ENCODE measurements at places on chromosomes 16 and 17.

GRCh38 chr16:81632392-81633146 lies 146.5 kb upstream of the PLCG2 start:
- DNase-seq, result peak; percentile 68

DNA sequence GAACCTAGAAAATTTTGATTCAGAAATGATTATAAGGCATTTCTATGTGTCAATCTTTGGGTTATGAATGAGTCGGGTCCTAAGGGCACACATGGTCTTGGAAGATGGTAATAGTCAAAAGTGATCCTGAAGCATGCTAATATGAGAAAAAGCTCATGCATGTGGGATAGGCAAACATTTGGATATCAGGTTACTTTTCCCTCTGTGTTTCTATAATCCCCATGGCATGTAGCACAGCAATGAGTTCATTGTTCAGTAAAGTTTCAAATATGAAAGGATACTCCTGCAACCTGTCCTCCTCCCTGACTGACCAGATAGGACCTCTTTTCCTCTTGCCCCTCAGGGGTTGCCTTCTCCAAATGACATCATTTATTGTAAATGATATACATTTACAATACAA lies 249.9 kb upstream of the MON1B start:
- no peak for DNase-seq

DNA sequence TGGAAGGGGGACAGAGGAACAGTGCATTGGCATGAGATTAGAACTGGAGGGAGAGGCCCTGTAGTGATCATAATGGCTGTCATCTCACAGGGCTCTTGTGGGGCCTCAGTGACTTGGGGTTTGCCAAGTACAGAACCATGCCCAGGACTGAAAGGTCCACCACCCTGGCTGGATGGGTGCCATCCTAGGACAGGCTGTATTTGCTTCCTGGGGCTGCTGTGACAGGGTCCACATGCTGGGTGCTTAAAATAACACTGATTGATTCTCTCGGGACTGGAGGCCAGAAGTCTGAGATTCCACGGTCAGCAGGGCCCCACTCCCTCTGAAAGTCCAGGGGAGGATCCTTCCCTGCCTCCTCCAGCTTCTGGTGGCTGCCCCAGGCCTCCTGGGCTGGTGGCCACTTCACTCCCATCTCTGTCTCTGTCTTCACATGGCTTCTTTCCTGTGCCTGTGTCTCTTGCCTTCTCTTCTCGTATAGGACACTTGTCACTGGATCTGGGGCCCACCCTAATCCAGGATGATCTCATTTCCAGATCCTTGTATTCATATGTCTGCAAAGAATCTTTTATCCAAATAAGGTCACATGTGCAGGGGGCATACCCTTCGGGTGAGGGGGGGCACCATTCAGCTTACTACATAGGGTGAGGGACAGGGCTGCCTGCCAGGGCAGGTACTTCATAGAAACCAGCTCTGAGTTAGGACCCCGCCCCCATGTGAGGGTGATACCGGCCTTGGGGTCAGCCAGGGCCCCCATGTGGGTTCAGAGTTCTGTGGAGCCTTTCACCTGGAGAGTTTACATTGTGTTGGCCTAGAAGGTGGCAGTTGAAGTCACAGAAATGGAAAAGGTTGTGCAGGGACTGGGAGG lies 52.6 kb downstream of the USP22 start:
- no peak for DNase-seq

DNA sequence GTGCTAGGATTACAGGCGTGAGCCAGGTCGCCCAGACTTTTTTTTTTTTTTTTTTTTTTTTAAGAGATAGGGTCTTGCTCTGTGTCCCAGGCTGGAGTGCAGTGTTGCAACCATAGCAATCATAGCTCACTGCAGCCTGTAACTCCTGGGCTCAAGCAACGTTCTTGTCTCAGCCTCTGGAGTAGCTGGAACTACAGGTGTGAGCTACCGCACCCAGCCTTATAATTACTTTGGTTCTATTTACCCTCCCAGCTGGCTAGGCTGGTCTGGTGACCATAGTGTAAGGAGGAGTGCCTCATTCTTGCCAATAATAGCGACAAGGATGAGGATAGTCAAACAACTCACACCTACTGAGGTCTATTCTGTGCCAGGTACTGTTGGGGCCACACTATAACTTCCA lies 39.6 kb upstream of the USP7 start:
- DNase-seq, result no peak

DNA sequence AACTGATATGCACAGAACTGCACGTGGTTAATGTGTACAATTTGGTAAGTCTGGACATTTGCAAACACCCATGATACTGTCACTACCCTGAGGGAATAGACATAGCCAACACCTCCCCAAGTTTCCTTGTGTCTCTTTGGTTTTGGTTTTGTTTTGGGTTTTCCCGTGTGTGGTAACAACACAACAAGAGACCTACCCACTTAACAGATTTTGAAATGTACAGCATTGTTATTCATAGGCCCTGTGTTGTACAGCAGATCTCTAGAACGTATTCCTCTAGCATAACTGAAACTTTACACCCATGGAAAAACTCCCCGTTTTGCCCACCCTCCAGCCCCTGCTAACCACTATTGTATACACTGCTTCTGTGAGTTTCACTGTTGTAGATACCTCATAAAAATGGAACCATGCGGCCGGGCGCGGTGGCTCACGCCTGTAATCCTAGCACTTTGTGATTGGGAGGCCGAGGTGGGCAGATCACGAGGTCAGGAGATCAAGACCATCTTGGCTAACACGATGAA lies 76.3 kb upstream of the TBC1D3K start:
- no peak for DNase-seq

GRCh38 chr16:73053364-73054124 lies 5.6 kb upstream of the ZFHX3 start:
- DNase-seq, result no peak

- DNase-seq, result no peak
Measured at GRCh38 chr16:49021136-49021535, 260.5 kb downstream of the CBLN1 start.

GRCh38 chr17:27303734-27304133 lies 9.8 kb downstream of the WSB1 start:
- no peak for DNase-seq

- DNase-seq, result no peak
Measured at GRCh38 chr16:69465881-69466280, 41.5 kb downstream of the CYB5B start.

DNA sequence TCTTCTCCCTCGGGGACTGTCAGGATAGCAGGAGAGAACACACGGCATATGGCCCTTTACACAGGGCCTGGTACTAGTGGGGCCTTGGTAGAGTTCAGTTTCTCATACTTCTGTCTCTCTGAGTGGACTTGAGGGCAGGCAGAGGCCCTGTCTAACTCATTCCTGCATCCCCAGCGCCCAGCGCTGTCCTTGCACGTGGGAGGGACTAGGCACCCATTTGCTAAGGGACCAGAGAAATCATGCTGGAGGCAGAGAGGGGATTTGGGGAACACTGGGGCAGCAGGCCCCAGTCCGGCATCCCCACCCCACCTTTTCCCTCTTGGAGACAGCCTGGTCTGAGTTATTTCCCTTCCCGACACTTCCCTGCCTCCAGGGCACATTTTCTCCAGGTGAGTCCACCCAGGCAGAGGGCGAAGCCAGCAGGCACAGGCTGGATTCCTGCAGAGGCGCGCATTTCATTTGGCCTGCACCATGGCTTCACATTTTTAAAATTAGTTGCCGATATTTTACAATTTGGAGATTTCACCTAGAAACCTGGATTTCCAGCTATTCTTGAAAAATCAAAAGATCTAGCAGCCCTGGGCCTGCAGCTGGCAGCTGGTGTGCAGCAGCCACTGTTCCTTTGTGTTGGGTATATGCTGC lies 9.7 kb upstream of the NKD1 start:
- DNase-seq, result no peak

GRCh38 chr17:49576088-49576916 lies 631 bp downstream of the NXPH3 start:
- no peak for DNase-seq

DNA sequence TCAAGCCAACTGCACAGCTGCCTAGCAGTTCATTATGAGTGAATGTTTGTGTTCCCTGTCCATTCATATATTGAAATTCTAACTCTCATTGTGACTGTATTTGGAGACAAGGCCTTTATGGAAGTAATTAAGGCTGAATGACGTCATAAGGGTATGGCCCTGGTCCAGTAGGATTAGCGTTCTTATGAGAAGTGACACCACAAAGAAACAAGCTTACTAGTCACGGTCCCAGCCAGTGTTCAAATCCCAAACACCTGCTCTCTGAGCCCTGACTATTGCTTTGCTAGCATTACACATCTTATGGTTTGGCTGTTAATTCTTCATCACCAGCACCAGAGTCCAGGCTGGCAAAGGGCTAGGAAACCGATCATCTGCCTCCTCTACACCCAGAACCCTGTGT lies 2.2 kb downstream of the ZNF668 start:
- DNase-seq, result no peak

DNA sequence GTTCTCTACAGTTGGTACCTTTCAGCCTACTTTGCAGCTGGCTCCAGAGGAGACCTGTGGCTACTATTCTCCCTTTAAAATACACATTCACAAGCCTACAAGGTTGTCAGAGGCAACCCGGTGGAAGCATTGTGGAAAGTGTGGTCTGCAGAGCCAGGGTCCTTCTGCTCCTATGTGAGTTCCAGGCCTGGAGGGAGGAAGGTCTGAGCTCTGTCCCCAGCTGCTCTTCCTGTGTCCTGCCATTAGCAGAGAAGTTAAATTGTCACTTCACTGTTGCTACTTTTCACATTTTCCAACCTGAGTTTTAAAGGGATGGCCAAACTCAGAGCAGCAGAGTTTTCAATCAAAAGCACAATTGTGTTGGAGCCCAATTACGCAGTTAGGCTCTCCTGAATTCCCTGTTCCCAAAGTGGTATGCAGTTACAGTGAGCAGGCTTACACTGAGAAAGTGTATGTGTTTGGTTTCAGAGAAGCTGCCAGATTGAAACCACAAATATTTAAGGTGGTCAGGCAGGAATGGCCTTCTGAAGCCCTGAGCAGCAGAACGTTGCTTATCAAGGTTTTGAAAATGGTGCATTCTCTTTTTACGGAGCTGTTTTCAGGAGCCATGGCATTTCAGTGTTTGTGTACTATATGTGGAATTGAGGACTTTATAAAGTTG lies 25.0 kb downstream of the MAP3K3 start:
- no peak for DNase-seq

GRCh38 chr16:30802936-30803335 lies 15.9 kb upstream of the ZNF629 start:
- DNase-seq, result no peak

GRCh38 chr17:74595037-74595750 lies 3.1 kb upstream of the CD300LD start:
- DNase-seq, result no peak

GRCh38 chr16:59021751-59022150 lies 287.6 kb upstream of the GOT2 start:
- no peak for DNase-seq

- DNase-seq, result no peak
Measured at GRCh38 chr17:30064738-30065137, 51.9 kb upstream of the NSRP1 start.

- DNase-seq, result peak; percentile 13
Measured at GRCh38 chr16:9092978-9093344, 1.5 kb downstream of the HAPSTR1 start.

DNA sequence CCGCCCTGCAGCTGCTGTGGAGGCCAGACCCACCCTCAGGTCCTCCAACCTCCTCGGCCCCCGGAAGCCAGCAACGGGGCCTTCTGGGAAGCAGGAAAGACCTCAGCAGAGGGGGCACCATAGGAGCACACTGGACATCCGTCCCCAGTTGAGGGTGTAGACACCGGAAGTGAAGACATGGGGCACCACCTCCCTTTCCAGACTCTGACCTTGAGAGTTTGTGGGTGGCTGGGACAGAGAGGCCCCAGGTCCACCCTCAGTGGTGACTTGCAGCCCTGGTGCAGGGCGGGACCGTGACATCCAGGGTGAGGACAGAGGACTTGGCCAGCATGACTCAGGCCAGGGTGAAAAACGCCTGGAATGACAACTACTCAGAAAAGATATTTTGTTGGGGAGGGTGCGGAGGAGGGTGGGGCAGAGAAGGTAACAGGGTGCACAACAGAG lies 19.9 kb downstream of the CEP295NL start:
- DNase-seq, result no peak

DNA sequence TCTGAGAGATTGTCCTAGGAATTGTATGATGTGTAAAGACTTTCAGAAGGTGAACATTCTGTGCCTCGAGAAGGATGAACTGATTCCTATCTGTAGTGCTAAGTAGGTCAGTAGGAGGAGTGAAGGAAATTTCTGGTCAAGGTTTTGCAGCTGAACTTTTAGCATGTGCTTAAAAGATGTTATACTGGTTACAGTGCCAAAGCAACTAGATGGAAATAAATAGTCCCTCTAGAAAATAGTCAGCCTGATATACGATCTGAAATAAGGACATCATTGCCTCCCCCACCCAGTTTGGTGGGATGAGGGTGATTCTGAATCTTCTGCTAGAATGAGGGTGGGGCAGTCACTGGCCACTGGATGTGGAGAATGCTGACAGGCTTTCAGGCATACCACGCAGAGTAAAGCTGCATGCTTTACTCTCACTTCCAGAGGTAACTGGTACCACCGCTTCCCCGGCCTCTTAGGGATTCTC lies 57.2 kb upstream of the VPS4A start:
- no peak for DNase-seq

GRCh38 chr16:67541391-67542263 lies 13.0 kb downstream of the RIPOR1 start:
- no peak for DNase-seq

- no peak for DNase-seq
Measured at GRCh38 chr16:50681021-50681885, at the start of gene SNX20. SNX20 (minus strand) TSS chr16:50681312; CDS start chr16:50677526, 3,786 bp downstream.

- DNase-seq, result no peak
Measured at GRCh38 chr16:84541999-84542817, 37.7 kb upstream of the MEAK7 start.

DNA sequence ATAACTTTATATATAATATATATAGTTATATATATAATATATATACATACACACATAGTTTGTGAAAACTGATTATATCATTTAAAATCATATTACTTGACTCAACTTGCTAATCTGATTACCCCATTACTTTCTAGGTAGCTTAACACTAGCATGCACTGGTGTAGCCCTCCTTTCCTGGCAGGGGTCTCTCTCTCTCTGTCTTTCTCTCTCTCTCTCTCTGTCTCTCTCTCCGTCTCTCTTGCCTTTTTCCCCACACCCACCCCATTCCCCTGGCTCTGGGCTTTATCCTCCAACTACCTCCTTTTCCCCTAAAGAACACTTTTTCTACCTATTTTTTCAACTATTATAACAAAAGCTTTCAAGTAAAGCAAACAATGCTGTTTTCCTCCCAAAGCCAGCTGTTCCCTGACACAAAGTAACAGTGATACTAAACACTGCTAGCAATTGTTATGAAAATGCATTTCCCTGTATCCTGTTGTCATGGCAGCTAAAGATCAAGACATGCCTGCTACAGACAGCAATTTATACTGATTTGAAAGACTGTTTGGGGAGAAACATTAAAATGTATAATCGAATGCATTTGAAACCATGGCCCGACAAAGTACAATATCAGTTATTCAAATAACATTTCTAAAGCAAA lies 89.4 kb downstream of the CHD9NB start:
- DNase-seq, result no peak

- DNase-seq, result no peak
Measured at GRCh38 chr16:84899414-84899813, 79.6 kb downstream of the CRISPLD2 start.
